ENCODE measurements at places on chromosomes 5 and 9.

DNA sequence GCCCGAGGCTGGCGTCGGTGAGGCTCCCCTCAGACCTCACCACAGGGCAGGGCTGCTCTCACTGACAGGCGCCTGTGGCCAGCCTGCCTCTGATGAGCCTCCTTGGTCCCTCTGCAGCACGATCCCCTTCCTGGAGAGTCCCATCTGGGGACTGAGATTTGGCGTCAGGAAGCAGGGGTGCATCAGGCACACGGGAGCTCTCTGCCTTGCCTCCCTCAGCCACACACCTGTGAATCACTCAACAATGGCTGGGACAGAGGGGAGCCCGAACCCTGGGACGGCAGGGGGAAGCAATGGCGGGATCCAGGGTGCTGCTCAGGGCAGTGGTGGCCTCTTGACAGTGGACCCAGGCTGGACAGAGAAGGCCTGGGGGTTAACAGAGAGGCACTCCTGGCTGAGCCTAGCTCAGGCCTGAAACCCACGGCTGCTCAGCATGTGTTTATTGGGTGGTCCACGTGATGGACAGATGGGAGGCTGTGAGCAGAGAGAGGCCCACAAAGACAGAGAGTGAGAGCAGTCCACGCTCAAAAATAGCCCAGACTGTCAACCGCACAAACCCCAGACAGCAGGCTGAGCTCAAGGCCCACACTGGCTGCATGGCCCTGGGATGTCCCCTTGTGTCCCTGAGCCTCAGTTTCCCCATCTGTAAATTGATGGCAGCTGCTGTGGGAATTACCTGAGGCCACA is 11.9 kb downstream of the RASGEF1C start:
- no peak for DNase-seq

DNA sequence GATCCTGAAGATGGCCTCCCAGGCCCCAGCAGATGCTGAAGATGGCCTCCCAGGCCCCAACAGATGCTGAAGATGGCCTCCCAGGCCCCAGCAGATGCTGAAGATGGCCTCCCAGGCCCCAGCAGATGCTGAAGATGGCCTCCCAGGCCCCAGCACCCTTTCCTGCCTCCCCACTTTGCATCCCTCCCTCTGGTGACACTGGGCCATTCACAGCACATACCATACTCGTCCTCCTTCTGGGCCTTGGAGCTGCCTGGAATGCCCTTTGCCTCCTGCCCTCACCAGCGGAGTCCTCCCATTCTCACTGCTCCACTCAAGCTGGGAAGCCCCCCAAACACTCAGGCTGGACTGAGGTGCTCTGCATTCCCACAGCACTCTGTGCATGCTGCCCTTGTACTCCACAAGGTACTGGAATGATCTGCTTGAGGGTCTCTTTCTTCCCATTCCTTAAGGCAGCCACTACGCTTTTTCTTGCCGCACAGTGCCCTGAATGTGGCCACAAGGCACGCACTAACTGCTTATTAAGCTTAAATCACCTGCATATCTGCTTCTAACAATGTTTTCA is 550.0 kb downstream of the BNC2 start:
- no peak for DNase-seq

- no peak for DNase-seq
Observed at GRCh38 chr5:2686321-2687124, 65.0 kb downstream of the IRX2 start.

GRCh38 chr5:149869411-149869821 is 75.2 kb downstream of the PDE6A start:
- no peak for DNase-seq

- no peak for DNase-seq
Observed at GRCh38 chr5:143061161-143061945, 291.2 kb downstream of the ARHGAP26 start.

DNA sequence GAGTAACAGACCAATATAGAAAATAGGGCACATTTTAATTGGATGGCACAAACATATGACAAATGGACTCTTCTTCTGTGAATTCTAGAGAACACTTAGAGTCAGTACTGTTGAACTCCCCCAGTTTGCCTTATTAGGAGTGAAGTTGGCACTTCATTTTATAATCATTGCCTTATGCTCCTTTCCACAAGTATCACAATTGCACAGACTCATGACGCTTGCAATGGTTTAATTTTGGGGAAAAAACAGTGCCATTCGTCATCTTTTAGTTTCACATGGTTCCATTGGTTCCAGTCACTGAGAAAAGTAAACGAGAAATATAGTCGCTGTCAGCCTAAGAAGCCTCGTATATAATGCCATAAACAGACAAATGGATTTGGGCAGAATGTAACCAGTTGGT is 71.2 kb downstream of the LURAP1L start:
- DNase-seq, result no peak

GRCh38 chr5:91797576-91797975 is 414.5 kb upstream of the ARRDC3 start:
- no peak for DNase-seq

GRCh38 chr5:160767062-160767461 is 84.9 kb downstream of the ATP10B start:
- no peak for DNase-seq

- DNase-seq, result no peak
Observed at GRCh38 chr9:17472126-17472525, 106.7 kb upstream of the SH3GL2 start.

- DNase-seq, result no peak
Observed at GRCh38 chr5:150609843-150610584, 30.4 kb upstream of the SYNPO start.

DNA sequence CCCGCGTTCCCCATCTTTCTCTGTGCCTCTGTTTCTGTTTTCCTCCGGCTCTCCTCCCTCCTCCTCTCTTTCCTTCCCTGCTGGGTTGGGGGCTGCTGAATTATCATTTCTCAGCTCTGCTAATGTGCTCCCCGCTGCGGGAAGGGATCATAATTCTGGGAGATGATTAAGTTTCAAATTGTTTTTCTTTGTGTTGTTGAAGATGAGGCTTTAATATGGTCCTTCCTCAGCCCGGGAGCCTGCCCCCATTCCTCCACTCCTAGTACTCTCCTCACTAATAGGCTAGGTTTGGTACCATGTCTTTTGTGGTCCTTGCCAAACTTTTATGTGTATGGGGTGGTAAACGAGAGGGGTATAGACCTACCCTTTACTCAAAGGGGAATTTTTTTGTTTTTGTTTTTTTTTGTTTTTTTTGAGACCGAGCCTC is 5.7 kb upstream of the PCDH1 start:
- DNase-seq, result no peak

GRCh38 chr5:163822548-163822947 is 317.1 kb downstream of the MAT2B start:
- no peak for DNase-seq

DNA sequence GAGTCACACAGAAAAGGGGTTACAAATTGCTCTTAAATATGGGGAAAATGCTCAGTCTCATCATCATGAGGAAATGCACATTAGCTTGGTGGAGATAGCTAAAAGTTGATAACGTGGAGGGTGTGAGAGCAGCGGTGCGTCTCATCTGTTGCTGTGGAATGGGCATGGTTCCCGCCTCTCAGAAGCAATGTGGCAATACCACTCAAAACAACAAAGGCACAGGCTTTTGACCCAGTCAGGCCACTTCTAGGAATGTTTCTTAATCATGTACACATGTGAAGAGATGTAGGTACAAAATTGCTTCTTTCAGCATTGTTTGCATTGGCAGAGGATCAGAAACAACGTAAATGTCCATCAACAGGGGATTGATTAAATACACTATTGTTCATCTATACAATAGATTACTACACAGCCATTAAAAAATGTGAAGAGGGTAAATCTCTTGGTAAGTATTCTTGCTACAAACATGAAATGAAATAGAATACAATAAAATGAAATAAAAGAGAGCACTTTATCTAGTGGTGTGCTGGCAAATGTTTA is 212.6 kb upstream of the MSX2 start:
- no peak for DNase-seq

DNA sequence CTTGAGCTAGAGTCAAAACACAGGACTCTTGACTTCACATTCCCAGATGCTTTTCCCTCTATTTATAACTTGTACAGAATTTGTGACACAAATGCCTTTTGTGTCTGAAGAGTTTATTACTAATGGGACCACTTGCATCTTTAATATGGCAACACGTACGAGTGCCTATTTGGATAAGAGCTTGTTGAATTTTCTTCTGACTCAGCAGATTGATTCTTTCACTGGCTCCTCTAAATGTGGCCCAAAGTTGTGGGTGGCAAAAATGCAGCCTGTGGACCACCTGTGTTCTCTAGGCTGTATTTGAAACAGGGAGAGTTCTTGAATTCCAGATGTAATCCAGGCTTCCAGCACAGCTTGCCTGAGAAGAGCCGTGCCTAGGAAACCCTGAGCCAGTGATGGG is 34.1 kb upstream of the ERCC6L2 start:
- no peak for DNase-seq

- peak; percentile 27 for DNase-seq
Observed at GRCh38 chr9:76996700-76997099, 22.8 kb upstream of the FOXB2 start.

DNA sequence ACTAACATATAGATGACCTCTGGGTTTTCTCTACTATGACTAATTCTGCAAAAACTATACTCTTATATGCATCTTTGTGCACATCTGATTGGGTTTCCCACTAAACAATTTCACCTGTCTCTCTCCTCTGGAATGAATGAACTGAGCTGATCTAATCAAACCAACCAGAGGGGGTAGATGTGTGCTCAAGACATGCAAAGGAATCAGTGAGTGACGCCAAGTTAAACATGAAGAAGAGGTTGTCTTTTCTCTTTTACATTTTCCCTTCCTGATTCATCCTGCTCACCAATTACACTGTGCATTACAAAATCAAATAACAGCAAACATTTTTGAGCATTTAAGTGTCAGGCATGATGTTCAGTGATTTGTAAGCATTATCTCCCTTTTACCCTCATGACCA is 29.6 kb upstream of the GRXCR2 start:
- no peak for DNase-seq

GRCh38 chr5:158155811-158156505 is 297.0 kb upstream of the CLINT1 start:
- DNase-seq, result no peak

- no peak for DNase-seq
Observed at GRCh38 chr5:159508344-159508743, 178.1 kb upstream of the IL12B start.

DNA sequence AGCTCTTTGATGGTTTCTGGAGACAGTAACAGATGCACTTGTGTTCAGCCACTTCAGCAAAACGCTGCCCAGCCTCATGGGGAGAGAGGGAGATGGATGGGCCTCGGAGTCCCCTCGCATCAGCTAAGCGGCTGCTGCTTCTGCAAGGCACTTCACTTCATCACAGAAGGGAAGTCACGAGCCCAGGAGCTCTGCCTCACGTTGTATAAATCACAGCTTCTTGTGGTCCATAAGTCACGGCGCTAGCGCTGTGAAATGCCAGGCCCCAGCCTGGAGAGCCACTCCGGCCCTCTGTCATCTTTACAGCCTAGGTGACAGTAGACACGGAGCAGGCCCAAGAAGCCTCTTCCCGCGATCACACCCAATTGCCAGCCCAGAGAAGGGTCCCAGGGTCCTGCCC is 23.4 kb downstream of the DBH start:
- DNase-seq, result no peak

GRCh38 chr5:133232435-133232834 is 180.6 kb downstream of the HSPA4 start:
- no peak for DNase-seq

DNA sequence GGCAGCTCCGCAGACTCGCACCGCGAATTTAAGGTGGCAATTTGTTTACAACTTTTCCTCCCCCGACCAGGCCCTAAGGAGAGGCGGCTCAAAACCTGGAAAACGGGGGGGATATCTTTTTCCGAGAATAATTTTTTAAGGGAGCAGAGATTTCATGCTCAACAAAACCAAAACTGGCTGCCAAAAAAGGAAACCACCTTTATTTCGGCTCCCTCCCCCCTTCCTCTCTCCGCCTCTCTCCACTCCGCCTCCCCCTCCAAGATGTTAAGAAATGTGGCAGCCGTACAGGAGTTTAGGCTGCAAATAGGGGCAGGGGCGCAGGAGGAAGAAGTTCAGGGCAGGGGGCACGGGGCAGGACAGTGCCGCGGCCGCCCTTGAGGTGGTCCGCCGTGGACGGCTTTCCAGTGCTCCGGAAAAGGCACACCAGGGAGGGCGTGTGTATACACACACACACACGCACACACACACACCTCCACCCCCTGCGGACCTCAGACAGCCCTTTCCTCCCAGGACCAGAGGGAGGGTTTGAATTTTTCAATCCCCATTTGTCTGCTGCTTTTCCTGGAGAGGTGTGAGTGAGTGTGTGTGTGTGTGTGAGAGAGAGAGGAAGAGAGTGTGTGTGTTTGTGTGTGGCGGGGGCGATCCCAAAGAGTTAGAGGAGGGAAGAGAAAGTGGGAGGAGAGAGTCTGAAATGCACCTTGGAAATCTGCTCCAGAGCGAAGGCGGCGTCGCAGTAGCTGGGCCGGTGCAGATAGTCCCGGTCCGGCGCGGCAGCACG is 9.1 kb downstream of the PTCH1 start:
- peak; percentile 52 for DNase-seq
